ENCODE measurements at places on chromosomes 6 and 20.

DNA sequence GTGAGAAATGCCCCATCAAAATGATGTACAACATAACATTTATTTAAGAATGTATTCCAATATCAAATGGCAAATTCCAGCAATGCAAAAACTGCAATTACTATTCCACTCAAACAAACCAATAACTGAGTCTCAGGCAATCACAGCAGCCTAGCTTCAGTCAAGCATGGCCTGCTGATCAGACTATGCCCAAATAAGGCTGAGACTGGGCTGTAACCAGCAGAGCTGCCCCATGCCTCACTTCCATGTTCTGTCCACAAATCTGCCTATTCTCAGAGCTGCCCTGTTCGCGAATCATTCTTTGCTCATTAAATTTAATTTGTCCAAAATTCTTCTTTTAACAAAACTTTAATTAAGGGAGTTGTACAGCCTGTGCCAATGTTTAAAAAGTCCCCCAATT lies 155.4 kb downstream of the FNDC1 start:
- no peak for DNase-seq

DNA sequence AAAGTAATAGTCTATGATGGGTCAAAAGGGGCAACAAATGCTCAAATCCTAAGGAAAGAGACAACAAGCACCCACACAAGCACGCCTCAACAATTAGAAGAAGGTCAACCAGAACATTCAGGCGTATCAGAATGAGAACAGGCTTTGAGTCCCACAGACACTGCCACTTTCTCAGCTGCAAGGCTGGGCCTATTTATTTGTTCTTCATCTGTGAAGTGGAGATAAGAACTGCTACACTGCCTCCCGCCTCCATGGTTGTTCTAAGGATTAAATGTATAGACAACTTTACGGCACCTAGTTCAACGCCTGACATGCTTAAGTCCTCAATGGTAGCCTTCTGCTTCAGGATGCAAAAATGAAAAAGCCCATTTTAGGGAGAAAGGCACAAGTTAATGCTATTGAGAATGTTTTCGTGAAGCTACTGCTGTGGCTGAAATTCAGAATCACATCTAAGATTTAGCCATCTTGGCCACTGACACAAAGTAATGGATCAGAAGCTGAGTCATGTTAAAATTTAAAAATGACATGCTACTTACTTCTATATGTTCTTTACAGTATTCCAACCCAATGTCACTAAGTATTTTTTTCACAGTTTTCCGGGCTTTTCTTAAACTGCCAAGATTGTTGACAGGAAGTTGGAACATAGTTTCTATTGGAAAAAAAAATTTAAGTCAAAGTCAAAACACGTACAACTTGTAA lies 27.7 kb downstream of the ADNP start:
- DNase-seq = no peak

GRCh38 chr6:169960886-169961611 lies 209.6 kb downstream of the ERMARD start:
- DNase-seq = no peak

GRCh38 chr20:60049601-60050000 lies 91.4 kb downstream of the CDH26 start:
- DNase-seq = no peak

- DNase-seq = no peak
Observed at GRCh38 chr6:87661016-87661415, 41.0 kb downstream of the AKIRIN2 start.
